ENCODE measurements at places on chromosomes 7 and 10. TPM values are rescaled to one million over a fixed set of nuclear protein-coding genes. Genes with fewer than 3 reads are reported as not detected.

C7orf57 gene
- 0.42 TPM for total RNA-seq

CPN1 gene
- not detected for total RNA-seq

NXPH1 gene
- total RNA-seq = not detected

RAMP3 gene
- total RNA-seq = 47.2 TPM

FFAR4 gene
- 0.13 TPM for total RNA-seq

SUN3 gene
- not detected for total RNA-seq

GATAD1 gene
- total RNA-seq = 54.0 TPM

BCL7B gene
- 49.6 TPM for total RNA-seq

LRGUK gene
- 2.2 TPM for total RNA-seq

CDH23 gene
- total RNA-seq = 79.3 TPM

PRRT4 gene
- 0.49 TPM for total RNA-seq

VGF gene
- not detected for total RNA-seq

NUTM2B gene
- total RNA-seq = 0.26 TPM

AIFM2 gene
- 12.4 TPM for total RNA-seq

ASAH2B gene
- total RNA-seq = 4.8 TPM

ZCWPW1 gene
- total RNA-seq = 4.3 TPM

TMEM72 gene
- total RNA-seq = not detected

PNLIPRP1 gene
- not detected for total RNA-seq

CALML5 gene
- not detected for total RNA-seq

FKBP6 gene
- not detected for total RNA-seq

NEURL1 gene
- total RNA-seq = 1.2 TPM

SLC26A4 gene
- 1.4 TPM for total RNA-seq

PTPRZ1 gene
- total RNA-seq = 0.26 TPM

CLRN3 gene
- total RNA-seq = not detected

LIPK gene
- total RNA-seq = not detected

NKX2-3 gene
- not detected for total RNA-seq

PILRA gene
- total RNA-seq = 21.6 TPM

TSPAN12 gene
- total RNA-seq = 18.8 TPM

LRRD1 gene
- not detected for total RNA-seq

KCNH2 gene
- 17.7 TPM for total RNA-seq

ATOH7 gene
- not detected for total RNA-seq

AKR1C2 gene
- total RNA-seq = 343 TPM

HABP2 gene
- 0.23 TPM for total RNA-seq

ETV1 gene
- 8.5 TPM for total RNA-seq

MUC3A gene
- total RNA-seq = 2.1 TPM

EPO gene
- total RNA-seq = 0.68 TPM

SPDYE8 gene
- not detected for total RNA-seq

CABCOCO1 gene
- 1.0 TPM for total RNA-seq

PSD gene
- 5.1 TPM for total RNA-seq

CCDC146 gene
- 11.7 TPM for total RNA-seq

AS3MT gene
- 0.29 TPM for total RNA-seq
